ENCODE measurements at places on chromosomes 1 and 21.

GRCh38 chr1:28864695-28865094 is 49.7 kb upstream of the EPB41 start:
- DNase-seq, result no peak

DNA sequence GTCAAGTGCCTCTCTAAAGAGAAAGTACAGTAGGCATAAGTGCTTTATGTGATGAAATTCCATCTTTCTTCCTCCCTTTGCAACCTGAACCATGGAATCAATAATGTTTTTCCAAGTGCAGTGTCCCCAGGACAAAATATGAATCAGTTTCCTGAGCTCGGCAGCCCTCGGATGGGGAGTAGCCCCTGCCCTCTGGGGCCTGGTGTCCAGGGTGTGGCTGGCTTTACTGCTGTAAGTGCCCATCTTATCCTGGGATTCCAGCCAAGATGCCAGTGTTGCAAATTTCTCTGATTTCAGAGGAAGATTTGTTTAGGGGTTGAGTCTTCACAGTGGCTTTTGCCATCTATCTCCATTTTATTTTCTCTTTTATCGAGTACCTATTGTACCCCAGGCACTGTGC is 40.5 kb upstream of the SRP9 start:
- DNase-seq, result no peak

- DNase-seq, result no peak
Observed at GRCh38 chr1:8142955-8143629, 117.0 kb upstream of the ERRFI1 start.

DNA sequence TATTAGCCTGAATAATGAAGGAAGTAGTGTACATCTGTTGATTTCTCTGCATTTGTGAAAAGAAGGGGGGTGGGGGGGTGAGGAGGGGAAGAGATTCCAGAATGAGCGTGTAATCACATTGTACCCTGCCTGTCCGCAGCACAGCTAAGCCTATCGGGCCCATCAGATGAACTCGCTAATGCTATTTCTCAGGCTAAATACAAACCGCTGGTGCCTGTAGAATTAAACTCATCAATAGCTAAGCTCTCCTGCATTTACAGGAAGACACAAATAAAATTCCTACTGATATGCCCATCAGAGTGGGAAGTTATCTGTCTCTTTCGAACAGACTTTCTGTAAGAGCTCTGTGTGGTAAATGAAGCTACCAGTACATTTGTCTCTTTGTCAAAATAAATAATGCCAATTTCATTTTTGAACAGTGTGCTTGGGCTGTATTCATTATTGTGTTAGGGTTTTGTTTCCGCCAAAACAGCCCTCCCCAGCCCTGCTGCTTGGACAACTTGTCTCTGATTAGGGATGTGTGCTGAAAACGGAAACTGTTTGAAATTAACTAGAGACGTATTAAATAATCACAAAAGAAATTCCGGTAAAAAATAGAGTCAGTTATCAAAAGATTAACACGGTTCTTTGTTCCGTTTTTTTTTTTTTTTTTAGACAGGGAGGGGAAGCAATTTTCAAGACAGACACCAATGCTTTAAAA is 305.4 kb downstream of the TTLL7 start:
- DNase-seq, result no peak

DNA sequence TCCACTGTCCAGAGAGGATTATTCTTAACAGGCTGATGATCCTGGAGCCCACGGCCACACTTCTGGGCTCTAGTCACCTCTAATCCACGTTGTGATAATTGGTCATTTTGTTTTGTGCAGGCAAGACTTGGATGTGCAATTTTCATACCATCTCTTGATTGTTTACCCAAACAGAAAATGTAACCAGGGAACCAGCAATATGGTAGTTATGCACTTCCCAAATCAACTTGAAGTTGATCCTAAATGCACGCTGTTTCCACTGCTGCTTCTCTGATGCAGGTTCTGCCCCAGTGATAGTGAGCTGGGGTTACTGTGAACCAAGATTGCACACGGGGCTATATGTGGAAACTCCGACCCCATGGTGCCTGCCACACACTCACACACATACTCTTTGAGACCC is 14.7 kb upstream of the KCNJ15 start:
- DNase-seq, result no peak

DNA sequence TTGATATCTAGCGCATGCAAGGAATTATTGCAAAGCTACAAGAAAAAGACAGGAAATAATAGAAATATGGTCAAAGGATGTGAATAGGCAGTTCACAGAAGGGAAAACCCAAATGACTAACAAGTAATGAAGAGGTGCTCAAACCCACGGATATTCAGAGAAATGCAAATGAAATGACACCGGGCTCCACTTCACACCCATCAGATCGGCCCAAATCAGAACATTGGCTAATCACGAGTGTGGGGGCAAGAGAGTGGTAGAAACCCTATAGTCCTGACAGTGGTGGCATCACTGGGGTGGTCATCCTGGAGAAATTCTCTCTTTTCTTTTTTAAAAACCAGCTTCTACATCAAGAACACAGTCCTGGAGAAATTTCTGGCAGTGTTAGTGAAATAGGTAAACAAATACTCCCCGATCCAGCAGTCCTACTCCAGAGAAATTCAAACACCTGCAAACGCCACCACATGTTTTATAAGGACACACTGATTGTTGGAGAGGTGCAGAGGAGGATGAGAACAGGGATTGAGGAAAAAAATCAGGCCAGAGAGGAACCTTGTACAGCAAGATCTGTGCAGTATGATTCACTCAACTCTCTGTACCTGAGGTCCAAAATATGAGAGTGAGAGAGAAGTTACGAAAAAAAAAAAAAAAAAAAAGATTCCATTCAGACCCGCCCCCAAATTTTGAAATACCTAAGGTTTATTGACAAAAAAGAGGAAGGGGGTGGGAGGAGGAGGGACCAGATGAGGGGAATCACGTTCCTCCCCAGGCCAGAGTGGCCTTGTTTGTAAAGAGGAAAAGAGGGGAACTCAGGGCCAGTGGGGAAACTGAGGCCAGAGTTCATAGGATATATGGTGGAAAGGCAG is 9.2 kb upstream of the TNFRSF1B start:
- DNase-seq, result no peak

DNA sequence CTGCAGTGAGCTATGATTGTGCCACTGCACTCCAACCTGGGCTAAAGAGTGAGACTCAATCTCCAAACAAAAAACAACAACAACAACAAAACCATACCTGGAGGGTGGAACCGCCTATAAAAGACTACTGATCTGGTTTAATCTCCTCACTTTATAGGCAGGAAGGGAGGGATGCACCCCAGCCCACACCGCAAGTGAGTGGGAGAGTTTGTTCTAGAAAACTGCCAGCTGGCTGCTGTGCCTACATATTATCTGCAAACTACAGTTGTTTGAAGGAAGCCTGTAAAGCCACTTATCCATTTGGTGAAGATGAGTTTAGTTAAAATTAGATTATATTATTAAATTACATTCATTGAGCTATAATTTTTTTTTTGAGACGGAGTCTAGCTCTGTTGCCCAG is 9.1 kb upstream of the SRSF10 start:
- DNase-seq, result no peak

- DNase-seq, result no peak
Observed at GRCh38 chr21:31012133-31013089, 25.9 kb downstream of the KRTAP19-8 start.

- no peak for DNase-seq
Observed at GRCh38 chr1:14777516-14778506, 179.3 kb downstream of the KAZN start.

- DNase-seq, result no peak
Observed at GRCh38 chr21:27808923-27809322, 842.0 kb upstream of the ADAMTS5 start.

DNA sequence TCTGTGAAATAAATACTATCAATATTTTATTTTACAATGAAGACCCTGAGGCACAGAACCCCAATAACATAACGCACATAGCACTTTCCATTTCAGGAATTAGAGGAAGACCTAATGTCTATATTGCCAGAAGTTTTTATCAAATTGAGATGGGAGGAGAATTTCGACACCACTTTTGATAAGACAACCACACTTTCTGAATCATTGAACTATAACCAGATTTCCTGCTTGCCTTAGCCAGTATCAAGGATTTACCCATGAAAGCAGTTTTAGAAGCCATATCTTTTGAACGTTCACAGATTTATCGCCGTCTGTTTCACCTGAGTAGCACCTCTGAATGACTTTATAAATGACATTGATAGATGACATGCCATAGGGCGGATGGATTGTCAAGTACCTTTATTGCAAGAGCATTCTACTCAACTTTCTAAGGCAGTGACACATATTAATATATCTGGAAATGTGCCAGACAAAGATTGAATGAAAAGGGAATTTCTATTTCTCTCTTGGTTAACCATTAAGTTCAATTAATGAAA is 768.4 kb downstream of the LTN1 start:
- no peak for DNase-seq

DNA sequence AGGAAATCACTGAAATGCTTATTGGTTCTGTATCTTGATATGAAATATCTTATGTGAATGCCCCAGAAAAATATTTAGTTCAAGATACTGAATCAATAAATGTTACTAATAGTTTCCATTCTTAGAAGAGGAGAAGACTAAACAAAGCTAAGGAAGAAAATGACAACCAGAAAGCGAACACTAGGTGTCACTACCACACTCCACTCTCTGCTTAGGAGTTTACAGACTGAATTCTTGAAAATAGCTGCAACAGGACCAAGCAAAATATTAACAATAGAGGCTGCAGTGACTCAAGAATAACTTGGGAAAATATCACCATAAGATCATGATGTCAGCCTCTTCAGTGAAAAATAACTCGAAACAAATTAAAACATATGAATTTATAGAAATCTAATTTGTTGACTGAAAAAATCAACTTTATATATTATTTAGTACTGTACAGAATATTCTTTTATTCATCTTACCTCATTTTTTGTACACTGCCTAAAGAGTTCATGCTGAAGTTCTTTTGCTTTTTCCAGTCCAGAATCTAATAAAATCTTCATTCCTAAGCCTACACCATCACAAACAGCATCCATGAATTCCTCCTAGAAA is 61.6 kb downstream of the KIF14 start:
- DNase-seq, result no peak

- no peak for DNase-seq
Observed at GRCh38 chr1:76613886-76614285, 253.4 kb upstream of the ST6GALNAC5 start.

DNA sequence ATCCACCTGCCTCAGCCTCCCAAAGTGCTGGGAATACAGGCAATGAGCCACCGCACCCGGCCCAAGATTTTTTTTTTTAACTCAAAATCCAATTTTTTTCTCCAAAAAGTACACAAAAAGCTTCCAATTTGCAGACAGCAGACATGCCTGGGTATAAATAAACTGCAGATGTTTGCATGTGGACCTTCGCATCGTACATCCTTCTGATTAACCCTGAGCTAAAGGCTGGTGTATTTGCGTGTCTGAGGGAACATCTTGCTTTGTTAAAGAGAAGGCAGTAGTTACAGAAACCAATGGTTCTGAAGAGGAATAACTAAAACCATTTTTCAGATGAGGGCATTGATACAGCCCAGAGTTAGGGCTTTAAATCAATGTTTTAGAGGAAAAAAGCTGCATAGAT is 12.7 kb downstream of the BCAR3 start:
- no peak for DNase-seq

- no peak for DNase-seq
Observed at GRCh38 chr21:32520875-32521735, 64.2 kb downstream of the TCP10L start.

DNA sequence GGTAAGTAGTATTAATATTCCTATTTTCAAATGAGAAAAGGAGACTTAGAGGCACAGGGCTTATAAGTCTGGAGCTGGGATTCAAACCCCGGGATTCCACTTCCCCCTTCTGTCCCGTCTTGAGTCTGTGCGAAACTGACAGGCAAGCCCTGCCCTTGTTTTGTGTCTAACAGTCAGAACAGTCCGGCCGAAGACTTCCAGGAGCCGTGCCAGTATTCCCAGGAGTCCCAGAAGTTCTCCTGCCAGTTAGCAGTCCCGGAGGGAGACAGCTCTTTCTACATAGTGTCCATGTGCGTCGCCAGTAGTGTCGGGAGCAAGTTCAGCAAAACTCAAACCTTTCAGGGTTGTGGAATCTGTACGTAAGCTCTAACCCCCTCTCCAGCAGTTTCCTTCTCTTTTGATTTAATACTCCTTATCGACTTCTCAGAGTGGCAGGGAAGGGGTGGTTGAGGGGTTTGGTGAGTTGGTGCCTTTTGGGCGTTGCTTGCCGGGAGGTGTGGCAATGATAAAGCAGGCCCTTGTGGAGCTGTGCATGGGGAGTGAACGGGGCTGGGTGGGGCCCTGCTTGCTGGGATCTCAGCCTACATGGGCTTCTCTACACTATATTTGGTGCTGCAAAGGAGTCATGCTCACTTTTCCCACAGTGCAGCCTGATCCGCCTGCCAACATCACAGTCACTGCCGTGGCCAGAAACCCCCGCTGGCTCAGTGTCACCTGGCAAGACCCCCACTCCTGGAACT is 29.4 kb downstream of the IL6R start:
- no peak for DNase-seq

DNA sequence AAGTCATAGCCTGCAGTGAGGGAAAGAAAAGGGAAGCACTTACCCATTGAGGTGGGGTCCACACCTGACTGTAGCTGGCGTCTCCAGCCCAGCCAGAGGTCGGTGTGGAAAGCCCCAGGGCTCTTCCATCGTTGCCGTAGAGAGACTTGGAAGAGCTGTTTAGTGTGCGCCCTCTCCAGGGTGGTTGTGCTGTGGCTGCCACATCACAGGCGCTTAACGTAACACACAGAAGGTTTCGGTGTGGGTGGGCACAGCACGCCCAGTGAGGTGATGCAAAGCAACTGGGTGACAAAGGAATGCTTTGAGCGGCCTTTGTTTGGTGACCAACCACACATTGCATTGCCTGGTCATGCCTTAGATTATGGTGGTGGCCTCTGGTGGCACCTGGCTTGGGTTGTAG is 36.8 kb upstream of the KIF1B start:
- DNase-seq, result no peak

DNA sequence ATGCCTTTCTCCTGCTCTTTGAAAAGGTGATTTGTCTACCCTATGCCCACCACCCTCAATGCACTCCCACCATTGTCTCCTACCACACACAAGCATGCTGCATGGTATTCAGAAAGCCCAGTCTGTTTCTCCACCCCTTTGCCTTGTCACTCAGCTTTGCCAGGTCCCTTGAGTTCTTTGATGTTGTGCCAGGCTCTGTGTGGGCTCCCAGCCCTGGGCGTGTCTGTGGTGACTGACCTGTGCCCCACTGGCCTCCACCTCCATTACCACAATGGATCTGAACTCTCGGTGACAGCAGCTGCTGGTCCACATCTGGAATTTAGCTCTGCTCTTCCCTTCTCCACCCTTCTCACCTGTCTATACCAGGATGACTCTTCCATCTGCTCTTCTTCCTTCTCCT is 34.9 kb downstream of the ATP2B4 start:
- DNase-seq, result no peak

- DNase-seq, result no peak
Observed at GRCh38 chr1:35857830-35858229, 25.2 kb upstream of the AGO1 start.

DNA sequence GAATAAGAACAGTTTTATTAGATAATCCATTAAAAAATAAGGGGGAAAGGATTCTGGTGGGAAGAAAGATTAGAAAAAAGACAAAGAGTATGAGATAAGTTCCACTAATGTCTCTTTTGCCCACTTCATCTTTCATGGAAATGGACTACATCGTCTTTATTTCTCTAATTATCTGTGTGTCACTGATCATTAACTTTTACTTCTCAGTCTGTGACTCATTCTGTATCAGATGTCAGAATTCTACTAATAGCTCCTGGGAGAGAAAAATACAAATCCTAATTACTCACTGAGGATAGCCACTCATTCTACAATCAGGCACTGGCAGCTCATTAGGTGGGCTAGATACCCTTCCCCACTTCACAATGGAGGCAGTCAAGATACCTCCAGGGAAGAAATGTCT is 41.7 kb downstream of the ILDR2 start:
- no peak for DNase-seq

Measured in neural crest cell (in vitro differentiated cells).